GDM1 (cell line): ENCODE measurements at places on chromosomes 1 and 21.

- no peak for DNase-seq
These were observed 2.4 kb upstream of the PIK3R3 start for GRCh38 chr1:46134660-46135331.

- DNase-seq = no peak
These were observed 287.1 kb upstream of the ADGRL4 start for GRCh38 chr1:79293611-79294010.

- no peak for DNase-seq
These were observed 51.1 kb upstream of the ACADM start for GRCh38 chr1:75673399-75673798.

DNA sequence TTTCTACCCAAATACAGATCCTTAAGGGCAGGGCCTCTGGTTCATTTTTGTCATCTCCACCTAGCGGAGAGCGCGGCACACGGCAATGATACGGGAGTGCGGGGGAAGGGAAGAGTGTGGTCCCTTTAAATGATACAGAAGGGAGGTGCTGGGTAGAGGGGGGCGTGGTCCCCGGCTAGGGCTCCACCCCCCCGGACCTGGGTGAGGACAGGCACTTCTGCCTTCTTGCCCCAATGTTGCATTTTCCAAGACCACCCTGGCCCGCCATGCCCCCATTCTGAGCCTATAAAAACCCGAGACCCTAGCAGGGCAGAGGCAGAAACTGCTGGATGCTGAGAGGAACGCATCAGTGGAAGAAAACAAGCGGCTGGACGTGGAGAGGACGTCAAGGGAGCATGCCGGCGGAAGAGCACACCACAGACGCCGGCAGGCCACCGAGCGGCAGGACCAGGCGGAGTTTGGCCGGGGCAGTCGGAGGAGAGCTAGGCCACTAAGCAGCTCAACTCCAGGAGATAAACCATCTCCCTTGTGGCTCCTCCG is 30.0 kb downstream of the LRRC3 start:
- no peak for DNase-seq

DNA sequence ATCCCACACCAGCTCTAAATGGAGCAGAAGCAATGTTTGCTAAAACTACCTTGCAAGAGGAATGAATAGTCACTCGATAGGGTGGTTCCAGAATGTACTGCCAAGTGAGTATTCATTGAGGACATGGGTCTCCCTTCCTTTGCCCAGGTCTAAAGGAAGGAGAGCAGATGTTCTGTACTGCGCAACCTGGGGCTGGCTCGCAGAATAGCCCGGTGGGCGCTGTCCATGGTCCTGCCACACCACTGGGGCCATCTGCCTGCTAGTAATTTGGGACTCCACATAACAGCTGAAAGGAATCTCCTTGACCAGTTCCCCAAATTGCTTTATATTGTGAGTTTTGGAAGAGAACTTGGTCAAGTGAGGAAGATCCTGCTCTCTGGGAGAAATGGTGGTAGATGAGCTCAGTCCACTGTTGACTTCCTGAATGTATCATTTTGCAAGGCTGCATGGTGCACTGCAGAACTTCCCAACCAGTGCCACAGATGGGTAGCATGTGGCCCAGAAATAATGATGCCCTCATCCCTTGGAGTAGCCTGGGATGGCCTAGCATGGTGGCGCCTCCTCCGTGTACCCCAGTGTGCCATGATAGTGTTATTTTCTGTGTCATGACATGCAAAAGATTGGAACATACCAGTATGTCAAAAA is 5.7 kb downstream of the SLC6A17 start:
- DNase-seq = no peak

DNA sequence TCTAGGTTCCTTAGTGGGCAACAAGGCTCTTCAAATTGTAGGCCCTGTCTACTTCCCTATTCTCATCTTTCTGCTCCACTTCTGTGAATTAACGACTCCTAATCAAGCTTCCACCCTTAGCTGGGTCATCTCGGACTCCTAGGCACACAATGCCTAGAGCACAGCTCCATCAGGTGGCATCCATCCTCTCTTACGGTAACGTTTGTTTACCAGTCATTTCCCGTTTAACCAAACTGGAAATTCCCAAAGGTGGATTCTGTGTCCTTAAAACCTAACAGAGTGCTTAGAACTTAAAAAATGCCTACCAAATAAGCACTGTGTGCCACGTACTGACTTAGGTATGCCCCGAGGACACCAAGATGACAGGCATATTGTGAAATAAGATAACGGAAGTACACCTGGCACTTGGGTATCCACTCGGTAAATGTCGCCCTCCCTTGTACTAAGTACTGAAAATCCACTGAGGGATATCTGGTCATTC is 1.5 kb downstream of the PARP1 start:
- no peak for DNase-seq

DNA sequence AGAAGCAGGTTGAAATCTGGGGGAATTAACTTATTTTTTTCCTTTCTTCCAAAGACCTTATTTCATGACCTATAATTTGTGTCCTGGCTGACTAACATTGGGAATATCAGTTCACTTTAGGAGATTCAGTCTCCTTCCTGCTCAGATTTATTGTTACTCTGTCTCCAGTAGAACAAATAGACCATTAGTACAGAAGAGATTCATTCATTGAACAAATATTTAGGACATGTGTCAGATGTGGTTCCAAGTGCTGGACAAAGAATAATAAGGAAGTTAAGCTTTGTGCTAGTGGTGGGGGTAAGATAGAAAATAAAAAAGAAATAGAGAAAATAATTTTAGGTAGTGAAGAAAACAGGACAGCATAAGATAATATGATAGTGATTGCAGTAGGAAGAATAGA is 20.3 kb downstream of the ZMYM4 start:
- DNase-seq = no peak

- DNase-seq = no peak
These were observed 791 bp upstream of the STX6 start for GRCh38 chr1:181023265-181024057.

GRCh38 chr21:45236481-45236880 is 51.2 kb downstream of the POFUT2 start:
- peak; percentile 47 for DNase-seq

GRCh38 chr1:113904293-113904673 is 316 bp downstream of the AP4B1 start:
- DNase-seq = no peak

DNA sequence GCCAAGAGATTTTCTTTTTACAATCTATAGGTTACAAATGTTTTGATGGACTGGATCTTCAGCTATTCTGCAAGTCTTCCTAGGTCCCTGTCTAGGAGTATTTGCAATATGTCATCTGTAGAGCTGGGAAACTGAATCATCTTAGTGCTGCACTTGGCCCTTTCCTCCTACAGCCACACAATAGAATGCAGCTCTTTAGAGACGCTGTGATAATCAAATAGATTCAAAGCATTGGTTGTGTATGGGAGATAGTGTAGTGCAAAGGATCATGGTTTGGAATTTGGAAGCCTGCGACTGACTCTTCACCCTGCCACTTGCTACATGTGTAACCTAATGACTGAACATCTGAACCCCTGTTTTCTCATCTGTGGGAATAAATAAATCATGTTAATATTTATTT is 93.7 kb downstream of the AK5 start:
- no peak for DNase-seq

GRCh38 chr1:167602840-167603239 is 27.2 kb upstream of the RCSD1 start:
- DNase-seq = no peak

DNA sequence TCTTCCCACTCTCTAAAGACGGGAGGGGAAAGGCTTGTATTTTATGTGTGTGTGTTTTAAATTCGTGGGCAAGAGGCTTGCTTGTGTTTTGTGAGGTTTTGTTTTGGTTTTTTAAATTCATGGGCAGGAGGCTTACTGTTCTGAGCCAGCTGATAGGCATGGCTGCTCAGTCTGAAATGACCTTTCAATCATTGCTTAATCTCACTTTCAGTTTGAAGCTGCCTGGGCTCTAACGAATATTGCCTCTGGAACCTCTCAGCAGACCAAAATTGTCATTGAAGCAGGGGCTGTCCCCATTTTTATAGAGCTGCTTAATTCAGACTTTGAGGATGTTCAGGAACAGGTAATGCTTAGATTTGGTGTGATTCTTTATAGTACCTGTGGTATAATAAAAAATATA is 20.3 kb upstream of the TXLNA start:
- no peak for DNase-seq

DNA sequence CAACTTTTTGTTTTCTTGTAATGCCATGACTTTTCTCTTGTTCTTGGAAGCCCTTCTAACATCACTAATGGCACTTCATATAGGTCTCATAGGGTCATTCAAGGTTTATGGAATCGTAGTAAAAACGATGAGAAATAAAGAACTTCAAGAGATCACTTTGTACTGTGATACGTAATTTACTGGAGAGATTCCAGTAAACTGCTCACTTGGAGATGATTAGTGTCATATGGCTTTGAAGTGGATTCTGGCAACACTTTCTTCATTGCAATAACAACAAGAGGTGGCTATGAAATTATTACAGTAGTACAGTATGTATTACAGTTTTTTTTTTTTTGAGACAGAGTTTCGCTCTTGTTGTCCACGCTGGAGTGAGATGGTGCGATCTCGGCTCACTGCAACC is 103.4 kb downstream of the RUSC1 start:
- no peak for DNase-seq

DNA sequence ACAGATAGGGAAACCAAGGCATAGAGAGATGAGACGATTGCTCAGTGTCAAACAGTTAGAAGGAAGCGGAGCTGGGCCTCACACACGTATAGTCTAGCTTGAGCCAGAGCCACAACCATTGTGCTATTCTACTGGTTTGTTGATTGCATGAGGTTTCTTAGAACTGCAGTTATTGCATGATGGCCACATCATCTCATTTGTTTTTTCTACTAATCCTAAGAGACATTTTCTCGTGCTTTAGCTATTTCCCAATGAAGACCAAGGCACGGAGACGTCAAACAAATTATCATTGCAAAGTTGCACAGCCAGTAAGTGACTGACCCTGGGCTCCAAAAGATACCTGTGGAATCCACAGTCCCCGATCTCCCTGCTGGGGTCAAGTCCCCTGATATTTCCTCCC is 25.1 kb upstream of the ZNF362 start:
- DNase-seq = no peak

- DNase-seq = peak; percentile 48
These were observed 709.3 kb downstream of the KCNT2 start for GRCh38 chr1:195898924-195899323.

DNA sequence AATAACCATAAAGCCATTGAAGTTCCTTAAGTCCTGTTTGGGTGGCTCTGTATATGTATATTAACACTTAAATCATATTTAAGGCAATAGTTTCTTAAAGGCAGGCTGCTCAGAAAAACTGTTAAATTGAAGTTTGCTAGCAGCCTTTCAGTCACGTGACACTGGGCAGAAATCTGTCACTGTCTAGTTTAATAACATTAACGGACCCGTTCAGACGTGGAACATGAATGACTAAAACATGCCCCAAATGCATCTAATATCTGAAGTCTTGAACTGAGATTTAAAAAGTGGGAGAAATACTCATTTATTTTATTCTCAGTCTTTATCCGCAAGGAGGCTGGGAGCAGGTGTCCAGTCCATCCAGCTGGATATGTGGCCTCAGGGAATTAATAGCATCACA is 3.3 kb upstream of the SPATA1 start:
- DNase-seq = no peak

GRCh38 chr21:17636711-17637110 is 24.0 kb upstream of the BTG3 start:
- no peak for DNase-seq

GRCh38 chr1:36884029-36884701 is 150.2 kb downstream of the GRIK3 start:
- no peak for DNase-seq

DNA sequence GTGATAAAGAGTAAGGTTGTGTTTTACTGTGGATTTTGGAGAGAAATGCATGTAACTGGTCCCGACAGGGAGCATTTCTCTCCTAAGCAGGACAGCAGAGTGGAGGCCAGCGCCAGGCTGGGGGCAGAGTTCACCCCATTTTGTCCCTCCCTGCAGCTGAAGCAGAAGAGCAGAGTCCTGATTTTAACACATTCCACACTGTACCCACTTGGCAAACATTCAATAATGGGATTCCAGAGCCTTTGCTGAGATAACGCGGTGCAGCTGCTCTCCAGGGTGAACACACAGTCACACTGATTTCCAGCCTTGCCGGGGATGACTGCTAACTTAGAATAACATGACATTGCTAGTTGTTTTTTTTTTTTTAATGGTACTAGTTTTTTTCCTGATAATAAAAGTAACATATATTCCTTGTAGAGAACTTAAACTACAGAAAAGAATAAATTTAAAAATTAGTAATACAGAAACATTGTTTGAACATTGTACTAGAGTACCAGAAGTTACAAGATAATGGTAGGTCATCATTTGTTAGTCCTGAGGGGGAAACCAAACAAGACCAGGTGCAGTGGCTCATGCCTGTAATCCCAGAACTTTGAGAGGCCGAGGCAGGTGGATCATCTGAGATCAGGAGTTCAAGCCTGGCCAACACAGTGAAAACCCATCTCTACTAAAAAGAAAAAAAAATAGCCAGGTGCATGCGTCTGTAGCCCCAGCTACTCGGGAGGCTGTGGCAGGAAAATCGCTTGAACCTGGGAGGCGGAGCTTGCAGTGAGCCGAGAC is 77.2 kb downstream of the SCCPDH start:
- no peak for DNase-seq
